ENCODE measurements at places on chromosomes 12 and 14. TPM values are rescaled to one million over a fixed set of nuclear protein-coding genes. Genes with fewer than 3 reads are reported as not detected.

DNA sequence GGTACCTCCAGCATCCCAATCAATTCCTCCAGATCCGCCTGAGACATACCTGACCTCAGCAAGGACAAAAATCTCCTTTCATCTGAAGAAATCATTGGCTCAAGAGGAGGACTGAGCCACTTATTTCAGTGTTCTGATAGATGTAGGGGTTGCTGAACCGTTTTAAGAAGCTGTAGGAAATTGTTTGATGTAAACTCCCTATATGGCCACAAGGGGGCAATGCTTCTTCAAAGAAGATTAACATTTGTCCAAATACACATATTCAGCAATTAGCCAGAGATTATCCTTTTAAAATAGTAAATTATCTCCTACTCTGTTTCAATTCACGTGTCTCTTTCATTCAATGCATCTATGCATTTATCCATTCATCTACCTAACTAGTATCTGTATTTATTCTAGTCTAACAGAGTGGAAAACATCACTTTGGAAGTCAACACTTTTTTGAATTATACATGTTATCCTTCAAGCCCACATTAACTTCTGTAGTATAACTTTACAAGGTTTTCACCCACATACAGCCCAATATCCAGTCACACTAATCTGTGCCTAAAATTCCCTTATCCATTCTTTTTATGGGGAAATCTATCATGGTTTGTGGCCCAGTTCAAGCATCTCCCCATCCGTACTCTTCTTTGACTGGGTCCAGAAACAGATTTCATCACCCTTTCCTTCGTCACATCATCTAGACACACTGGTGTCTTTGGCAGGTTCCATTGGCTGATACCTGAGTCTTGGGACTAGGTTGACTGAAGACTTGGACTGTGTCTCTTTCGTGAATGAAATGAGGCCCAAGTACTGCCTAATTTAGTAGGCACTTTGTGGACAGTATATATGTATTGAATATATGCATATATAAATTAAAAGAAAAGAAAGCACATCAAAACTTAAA is 411.0 kb upstream of the OR4E1 start:
- no peak overlapping the region for H3K27ac ChIP-seq
- peak; percentile 41 for DNase-seq
- no peaks in the 10 kb centered on the region for H3K27me3 ChIP-seq
- H3K4me1 ChIP-seq, result no peaks in the 10 kb centered on the region

The RPGRIP1 gene
- not detected for total RNA-seq

The TUBA1A gene
- 216 TPM for total RNA-seq

GRCh38 chr12:112961074-112961473 is 17.2 kb upstream of the OAS2 start:
- H3K4me3 ChIP-seq, result no peak overlapping the region
- no peaks in the 10 kb centered on the region for H3K27me3 ChIP-seq
- H3K4me1 ChIP-seq, result no peaks in the 10 kb centered on the region
- peaks cover 24% of the 10 kb centered on the region for H3K36me3 ChIP-seq
- DNase-seq, result no peak

The C12orf60 gene
- 0.60 TPM for total RNA-seq

The CLEC4D gene
- total RNA-seq, result not detected

GRCh38 chr12:120093592-120094355 is 22.8 kb downstream of the RAB35 start:
- H3K27me3 ChIP-seq, result peaks cover 2% of the 10 kb centered on the region
- H3K27ac ChIP-seq, result no peak overlapping the region
- H3K36me3 ChIP-seq, result peaks cover 8% of the 10 kb centered on the region
- DNase-seq, result no peak
- H3K4me3 ChIP-seq, result no peak overlapping the region

GRCh38 chr12:113674302-113674701 is 202.6 kb upstream of the LHX5 start:
- H3K4me1 ChIP-seq, result peaks cover 6% of the 10 kb centered on the region
- H3K27ac ChIP-seq, result no peak overlapping the region
- no peaks in the 10 kb centered on the region for H3K36me3 ChIP-seq

Measured in HFFc6 (cell line).